ENCODE measurements at places on chromosomes 12 and 14.

GRCh38 chr12:78018171-78018910, 187.6 kb downstream of the NAV3 start:
- no peak for DNase-seq

DNA sequence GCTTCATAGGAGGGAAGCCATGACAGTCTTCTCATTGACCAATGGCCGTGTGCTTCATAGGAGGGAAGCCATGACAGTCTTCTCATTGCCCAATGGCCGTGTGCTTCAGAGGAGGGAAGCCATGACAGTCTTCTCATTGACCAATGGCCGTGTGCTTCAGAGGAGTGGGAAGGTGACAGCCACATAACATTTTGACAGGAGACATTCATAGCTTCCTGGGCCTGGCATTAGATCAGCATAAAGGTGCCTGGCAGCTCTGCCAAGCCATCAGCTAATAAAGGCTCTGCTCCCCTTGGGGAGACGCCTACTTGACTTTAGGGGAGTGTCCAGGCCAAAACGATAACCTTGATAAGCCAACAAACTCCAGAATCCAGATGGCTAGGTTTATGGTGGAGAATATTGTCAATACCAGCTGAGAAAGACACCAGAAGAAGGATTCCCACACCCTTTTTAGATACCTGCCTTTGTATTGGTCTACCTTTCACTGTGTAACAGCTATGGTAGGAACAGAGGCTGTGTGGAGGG, 274.0 kb upstream of the FKBP4 start:
- DNase-seq = no peak

- DNase-seq = no peak
Observed at GRCh38 chr12:54593725-54594124, 5.3 kb upstream of the PPP1R1A start.

- DNase-seq = no peak
Observed at GRCh38 chr14:45177076-45177475, 41.3 kb downstream of the FANCM start.

- no peak for DNase-seq
Observed at GRCh38 chr14:61531465-61532122, 163.7 kb upstream of the HIF1A start.

DNA sequence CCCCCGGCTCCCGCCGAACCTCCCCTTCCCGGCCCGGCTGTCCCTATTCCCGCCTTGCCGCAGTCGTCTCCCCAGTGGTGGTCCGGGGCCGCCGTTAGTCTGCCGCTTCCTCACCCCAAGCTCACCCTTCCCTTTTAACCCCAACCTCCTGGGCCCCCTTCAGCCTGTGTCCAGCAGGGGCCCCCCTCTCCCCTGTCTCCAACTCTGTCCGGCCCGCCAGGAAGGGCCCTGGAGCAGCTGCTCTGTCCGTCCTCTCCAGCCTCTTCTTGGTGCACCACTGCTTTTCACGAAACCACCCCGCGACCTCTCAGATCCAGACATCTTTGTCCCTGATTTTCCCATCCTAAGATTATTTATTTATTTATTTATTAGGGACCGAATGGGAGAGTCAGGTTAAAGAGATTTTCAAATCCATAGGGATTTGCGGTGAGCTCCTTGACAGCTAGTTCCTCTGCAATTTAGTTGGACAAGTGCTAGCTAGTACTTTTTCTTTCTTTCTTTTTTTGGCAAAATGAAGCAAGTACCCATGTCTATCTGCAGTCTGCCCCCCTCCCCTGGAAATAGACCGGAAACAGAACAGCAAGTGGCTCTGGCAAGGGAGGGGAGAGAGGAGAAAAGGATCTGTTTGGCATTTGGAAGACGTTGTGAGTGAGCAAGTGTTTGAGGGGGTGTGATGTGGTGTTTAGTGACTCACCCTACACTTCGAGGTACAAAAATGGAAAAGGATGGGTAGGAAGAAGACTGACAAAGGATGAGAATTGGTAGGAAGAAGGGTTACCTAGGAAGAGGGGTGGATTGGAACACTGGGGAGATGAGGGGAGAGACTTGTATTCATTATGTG, 632 bp downstream of the UBR7 start:
- peak; percentile 91 for DNase-seq

- DNase-seq = no peak
Observed at GRCh38 chr12:123892853-123893252, 79.8 kb downstream of the CCDC92 start.

GRCh38 chr12:132279184-132279889, 50.1 kb downstream of the GALNT9 start:
- DNase-seq = no peak

GRCh38 chr14:65910108-65910786, 497.7 kb downstream of the FUT8 start:
- no peak for DNase-seq

DNA sequence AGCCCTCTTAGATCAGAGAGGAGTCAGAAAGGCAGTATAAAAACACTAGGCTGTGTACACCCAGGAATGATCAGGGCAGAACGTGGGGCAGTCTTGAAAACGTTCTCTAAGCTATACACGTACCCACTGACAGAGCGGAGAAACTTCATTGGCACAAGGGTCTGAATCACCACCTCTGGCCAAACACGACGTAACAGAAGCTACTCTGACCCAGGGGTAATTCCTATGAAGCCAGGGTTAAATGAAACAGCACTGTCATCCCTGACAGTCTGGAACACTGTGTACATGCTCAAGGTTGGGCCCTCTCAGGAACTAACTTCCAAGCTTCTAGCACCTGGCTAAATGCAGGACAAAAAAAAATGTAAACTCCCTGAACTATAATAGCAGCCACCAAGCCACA, 38.4 kb downstream of the PARP11 start:
- no peak for DNase-seq

DNA sequence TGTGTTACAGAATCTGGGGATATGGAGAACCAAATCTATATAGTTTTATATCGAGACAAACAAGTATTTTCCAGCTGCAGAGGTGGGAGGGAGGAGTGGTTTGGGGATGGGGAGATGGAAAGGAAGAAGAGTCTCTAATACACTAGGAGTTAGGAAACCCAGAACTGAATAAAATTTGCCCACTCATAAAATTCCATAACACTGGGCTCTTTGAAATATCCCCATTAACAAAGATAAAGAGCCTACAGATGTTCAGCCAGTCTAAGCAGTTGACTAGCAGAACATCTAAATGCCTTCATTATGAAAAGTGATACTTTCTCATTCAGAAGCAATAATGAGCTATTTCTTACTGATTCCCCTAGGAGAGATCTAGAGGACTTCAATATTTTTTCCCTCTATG, 151.7 kb upstream of the GZMB start:
- no peak for DNase-seq

DNA sequence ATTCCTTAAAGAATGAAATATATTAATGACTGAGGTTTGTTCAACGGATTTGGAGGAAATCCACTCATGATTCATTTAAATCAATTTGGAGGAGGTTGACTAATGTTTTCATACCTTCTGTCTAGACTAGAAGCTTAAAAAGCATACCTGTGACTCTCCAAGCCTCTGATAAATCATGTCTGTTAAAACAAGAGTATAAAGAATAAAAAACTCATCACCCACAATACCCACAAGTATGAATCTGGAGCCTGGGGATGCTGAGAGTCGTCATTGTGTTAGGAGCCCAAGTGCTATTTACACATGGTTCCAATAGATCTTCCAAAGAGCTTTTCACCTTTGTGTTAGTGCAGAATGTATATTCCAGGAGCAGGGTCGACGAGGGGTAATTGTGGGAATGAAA, 86.8 kb upstream of the ADAMTS20 start:
- DNase-seq = no peak

GRCh38 chr14:53855127-53855526, 101.5 kb downstream of the BMP4 start:
- DNase-seq = no peak

- no peak for DNase-seq
Observed at GRCh38 chr12:78164154-78164553, 333.5 kb downstream of the NAV3 start.
